Umbilical cord (tissue), 2 donors: ENCODE measurements at places on chromosomes 6 and 20. TPM values are rescaled to one million over a fixed set of nuclear protein-coding genes. Genes with fewer than 3 reads are reported as not detected.

The GHRH gene
- total RNA-seq, result not detected

The GSTA4 gene
- 19.7 TPM for total RNA-seq

- DNase-seq, result no peak
Measured at GRCh38 chr6:18495236-18495635, 108.1 kb downstream of the RNF144B start.

GRCh38 chr6:145502416-145502815, 232.9 kb downstream of the EPM2A start:
- DNase-seq, result no peak

- no peak for DNase-seq
Measured at GRCh38 chr20:44198872-44199271, 11.7 kb downstream of the OSER1 start.

DNA sequence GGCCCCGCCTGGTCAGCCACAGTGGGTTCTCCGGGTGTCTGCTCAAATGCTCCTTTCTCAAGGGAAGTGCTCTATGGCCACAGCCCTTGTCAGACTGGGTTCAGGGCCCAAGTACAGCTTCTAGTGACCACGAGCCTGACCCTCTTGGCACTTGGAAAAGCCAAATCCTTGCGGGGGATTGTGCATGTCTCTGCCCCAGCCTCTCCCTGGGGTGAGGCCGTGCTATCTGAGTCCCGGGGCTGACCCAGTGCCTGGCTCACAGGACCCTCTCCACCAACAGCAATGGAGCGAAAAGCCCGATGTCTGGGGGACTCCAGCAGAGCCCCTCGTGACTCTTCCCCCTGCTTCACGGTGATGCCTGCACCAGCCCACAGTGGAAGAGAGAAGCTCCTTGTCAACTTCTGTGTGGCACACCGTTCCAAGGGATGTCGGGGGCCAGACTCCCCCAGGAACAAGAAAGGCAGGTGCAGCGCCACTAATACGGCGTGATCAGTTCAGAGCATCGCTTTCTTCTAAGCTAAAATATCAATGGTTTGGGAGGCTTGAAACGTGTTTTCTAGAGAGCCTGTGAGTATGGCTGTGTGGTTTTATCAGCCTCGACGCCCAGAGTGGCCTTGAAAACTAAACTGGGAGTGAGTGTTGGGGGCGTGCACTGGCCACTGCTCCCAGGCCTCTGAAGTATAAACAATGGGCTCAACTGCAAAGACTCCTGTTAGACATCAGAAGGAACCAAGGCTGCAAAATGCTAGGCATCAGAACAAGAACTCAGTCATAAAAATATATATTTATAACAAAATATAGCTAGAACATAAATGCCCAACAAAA, 51.9 kb downstream of the DLL1 start:
- no peak for DNase-seq

GRCh38 chr6:156719395-156719719, 57.8 kb upstream of the ARID1B start:
- no peak for DNase-seq

GRCh38 chr6:160798625-160799024, 96.6 kb downstream of the PLG start:
- DNase-seq, result no peak

DNA sequence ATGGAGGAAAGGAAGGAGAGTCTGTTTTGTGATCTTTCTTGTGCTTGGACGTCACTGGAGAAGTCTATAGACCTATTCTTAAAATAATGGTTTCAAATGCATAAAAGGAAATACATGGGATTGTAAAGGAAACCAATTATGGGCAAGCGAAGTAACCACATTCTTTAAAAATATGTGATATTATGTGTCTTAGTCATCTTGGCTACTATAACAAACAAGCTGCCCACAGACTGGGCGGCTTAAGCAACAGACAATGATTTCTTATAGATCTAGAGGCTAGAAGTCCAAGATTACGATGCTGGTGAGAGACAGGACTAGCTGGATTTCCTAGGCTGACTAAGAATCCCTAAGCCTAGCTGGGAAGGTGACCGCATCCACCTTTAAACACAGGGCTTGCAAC, 49.4 kb upstream of the CD83 start:
- DNase-seq, result no peak

DNA sequence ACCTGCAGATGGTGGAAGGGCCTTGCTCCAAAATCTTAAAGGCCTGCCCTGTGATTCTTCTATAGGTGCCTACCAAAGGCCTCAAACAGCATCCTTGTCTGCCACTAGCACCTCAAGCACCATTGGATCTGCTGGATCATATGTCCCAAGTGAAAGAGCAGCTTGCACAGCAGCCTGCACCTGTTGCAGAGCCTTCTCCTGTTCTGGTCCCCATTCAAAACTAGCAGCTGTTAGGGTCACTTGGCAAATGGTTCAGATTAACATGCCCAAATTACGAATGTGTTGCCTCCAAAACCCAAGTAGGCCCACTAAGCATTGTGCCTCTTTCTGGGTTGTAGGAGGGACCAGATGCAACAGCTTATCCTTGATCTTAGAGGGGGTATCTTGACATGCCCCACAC, 99.6 kb upstream of the F13A1 start:
- DNase-seq, result no peak
